AG08395 (cell line): ENCODE measurements at places on chromosomes 2 and 18.

DNA sequence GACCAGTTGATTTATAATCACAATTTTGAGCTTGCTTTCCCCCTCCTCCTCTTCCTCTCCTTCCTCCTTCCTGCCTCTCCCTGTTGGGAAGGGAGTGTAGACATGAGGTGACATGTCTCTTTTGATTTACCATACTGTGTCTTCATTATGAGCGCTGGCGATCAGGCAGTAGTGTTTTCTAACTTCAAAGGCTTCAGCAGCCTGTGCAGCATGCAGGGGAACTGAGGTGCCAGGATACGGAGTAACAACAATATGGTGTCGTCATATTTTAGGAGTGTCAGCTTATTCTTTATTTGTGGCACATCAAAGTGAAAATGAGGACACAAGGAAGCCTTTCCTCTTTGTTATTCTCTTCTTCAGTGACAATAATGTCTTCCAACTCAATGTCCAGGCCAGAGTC, 864.2 kb downstream of the SLC4A3 start:
- no peak for DNase-seq

DNA sequence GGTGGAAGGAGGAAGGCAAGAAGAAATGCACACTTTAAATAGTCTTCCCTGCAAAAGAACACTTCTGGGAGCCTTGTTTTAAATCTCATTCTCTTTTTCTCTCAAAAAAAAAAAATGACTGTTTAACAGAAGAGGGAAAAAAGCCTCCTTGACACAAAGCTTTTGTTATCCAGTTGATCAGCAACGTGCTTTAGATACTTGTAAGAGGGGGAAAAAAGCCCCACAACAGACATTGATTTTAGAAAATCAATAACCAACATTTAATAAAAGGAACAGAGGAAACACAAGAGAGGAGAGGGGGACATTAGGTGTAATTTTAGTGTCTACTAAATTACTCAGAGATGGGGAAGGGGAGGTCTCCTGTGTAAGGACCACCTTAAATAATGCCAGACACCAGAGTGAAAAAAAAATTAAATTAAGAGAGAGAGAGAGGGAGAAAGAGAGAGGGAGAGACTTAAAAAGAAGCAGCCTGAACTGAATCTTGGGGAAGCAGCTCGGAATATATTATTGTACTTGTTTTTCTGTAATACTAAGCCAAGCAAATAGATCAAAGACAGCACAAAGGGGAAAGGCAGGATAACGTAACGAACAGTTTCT, 4.7 kb downstream of the ZEB2 start:
- DNase-seq: no peak

DNA sequence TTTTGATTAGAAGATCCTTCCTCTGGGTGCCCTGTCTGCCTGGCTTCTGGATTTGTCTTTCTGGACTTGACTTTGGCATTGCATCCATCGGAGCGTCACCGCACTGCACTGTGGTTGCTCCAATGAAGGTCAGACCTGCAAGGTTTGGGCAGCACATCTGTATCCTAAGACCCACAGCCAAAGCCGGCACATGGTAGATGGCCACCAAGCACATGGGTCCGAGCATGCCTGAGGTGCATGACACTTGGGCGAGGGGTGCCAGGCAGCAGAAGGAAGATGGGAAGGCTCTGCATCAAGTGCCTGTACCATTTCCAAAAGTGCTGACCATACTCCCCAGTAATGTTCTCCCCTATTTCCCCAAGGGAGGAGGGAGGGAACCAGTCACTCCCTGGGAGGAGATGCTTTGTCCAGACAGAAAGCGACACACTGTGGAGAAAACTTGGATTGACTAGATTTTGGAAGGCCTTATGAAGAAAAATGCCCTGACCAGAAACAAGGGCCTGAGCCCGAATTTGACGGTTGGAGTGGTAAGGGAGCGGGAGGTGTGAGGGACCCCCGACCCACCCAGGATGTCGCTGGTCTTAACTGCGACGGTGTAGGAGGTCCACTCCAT, 149.9 kb downstream of the LOXHD1 start:
- no peak for DNase-seq

DNA sequence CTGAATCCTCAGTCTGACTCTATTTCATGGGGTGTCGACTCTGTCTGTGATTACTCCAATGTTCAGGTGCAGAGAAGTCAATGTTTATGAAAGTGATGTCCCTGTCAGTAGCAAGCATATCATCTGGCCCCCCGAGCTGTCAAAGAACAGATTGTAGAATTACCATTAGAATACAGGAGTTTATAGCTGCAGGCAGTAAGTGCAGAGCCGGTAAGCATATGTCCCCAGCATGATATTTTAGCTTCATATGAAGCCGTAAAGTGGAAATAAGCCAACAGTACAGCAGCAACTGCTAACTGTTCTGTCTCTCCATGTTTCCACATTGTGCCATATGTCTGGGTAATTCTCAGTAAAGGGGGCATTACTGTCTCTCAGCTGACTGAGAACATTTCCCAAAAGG, 541.8 kb downstream of the SOX11 start:
- DNase-seq: no peak

DNA sequence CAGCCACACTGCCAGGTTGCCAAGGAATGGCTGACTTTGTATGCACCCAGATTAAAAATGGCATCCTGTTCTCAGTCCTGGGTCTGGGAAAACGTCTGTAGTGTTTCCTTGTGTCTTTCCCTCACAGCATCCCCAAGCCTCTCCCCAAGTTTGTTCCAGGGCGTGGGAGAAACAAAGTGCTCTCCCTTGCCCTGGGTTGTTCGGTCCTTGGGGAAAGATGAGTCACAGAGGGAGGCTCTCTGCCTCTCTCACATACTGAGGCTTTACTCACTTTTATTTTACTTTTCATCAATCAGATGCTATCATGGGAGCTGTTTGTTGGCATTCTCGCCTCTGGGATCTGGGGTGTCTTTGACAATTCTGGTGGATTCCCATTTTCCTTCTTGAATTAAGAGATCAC, 492.3 kb downstream of the XIRP2 start:
- no peak for DNase-seq

GRCh38 chr2:102080451-102081242, 61.9 kb upstream of the IL1R1 start:
- no peak for DNase-seq

DNA sequence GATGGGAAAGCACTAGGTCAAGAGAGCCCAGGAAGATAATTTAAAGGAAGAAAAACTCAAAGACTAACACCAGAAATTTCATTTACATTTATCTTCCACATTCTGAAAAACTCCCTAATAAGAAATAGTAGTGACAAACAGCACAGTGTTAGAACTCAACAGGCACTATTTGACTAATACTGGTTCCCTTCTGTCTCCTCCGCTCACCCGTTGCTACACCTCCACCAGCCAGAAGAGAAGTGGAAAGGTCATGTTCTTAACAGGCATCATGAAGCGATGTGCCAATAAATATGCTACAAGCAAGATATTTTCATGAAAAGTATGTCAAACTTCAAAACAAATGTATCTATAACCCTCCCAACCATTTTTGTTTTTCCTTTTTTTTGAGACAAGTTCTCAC, 5.7 kb downstream of the ROCK1 start:
- no peak for DNase-seq

DNA sequence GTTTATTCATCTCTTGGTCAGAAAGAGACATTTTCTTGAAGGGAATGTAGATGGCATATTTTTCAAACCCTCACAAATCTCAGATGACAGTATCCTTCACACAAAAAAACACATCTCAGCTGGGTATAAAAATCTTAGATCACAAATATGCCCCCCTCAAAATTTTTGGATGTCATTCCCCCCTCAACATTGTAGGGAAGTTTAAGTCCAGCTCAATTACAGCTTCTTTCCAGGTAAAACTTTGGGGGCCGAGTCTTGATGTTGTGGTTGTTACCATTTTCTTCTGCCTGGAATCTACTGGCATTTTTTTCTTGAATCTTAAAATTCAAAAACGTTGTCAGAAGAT, 46.1 kb downstream of the HDAC4 start:
- DNase-seq: no peak

DNA sequence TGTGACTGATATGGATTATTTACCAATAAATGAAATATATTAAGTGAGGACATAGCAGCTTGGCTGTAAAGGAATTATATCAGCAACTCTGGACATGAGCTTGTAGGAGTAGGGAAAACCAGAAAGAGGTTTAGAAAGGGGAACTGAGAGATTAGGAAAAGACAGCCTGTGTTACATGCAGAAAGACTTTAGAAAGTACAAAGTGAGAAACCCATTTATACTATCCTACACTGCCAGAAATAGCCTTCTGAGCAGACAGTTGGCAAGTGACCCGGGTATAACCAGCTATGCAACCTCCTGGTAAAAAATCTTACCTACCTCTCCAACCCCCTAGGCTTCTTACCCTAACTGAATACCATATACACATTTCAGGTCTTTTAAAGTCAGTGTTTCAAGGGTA, 134.1 kb downstream of the ANKRD44 start:
- DNase-seq: no peak
